ENCODE measurements at places on chromosomes 4 and X.

DNA sequence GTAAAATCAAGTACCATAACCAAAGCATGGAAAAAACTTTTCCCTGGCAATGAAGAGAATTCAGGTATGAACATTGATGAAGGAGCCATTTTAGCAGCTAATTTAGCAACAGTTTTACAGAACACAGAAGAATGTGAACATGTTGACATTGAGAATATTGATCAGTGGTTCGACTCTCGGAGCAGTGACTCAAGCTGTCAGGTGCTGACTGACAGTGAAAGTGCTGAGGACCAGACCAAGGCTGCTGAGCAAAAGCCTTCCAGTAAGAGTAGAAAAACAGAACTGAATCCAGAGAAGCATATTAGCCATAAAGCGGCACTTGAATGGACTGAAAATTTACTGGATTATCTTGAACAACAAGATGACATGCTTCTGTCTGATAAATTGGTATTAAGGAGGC, 2.8 kb downstream of the TIGD2 start:
- DNase-seq: no peak

GRCh38 chrX:150768132-150768485, 74.9 kb downstream of the MTMR1 start:
- DNase-seq: no peak

GRCh38 chrX:153317306-153317705, 4.3 kb downstream of the PNMA6F start:
- DNase-seq: no peak

DNA sequence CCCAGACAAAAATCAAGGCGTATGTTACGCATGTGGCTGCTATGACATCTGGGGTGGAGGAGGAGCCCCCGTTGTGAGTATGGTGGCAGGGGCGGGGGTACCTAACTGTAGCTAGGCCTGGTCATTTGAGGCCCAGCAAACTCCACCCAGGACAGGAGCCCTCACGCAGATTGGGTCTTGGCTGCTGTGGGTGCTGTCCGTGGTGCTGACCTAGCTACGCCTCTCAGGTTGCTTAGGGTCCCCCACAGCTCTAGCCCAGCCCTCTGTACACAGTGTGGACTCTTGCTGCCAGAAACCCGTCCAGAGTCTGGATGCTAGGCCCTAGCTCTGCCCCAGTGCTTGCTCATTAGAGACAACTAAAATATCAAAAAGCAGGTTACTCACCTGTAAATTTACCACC, 146.7 kb upstream of the PSAPL1 start:
- DNase-seq: peak; percentile 28

- DNase-seq: no peak
Measured at GRCh38 chrX:82556588-82556987, 951.5 kb upstream of the POU3F4 start.

DNA sequence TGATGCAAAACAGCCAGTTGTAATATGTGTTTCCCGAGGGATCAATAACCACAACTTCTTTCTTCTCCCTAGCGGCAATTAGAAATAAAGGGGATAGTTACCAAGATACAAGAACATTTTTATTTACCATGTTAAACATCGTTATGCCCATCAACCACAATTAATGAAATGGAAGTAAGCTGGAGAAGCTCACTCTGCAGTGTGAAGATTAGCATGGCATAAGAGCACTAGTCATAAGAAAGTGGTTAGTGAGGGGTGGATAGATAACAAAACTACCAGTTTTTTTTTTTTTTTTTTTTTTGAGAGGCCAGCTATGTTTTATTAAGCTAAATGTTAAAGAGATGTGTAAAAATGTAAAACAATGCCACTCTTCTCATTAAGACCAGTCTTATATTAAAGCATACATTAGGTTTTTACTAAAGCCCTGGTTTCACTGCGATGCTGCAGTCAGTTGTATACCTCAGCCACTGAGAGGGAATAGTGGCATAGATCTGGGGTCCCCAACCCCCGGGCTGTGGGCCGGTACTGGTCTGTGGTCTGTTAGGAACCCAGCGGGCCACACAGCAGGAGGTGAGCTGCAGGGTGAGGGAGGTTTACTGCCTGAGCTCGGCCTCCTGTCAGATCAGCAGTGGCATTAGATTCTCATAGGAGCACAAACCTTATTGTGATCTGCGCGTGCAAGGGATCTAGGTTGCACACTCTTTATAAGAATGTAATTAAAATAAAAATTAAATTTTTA, 27.9 kb upstream of the NFXL1 start:
- no peak for DNase-seq

- DNase-seq: no peak
Measured at GRCh38 chr4:155569960-155570515, 96.6 kb upstream of the GUCY1A1 start.

- DNase-seq: no peak
Measured at GRCh38 chrX:46599051-46599560, 25.5 kb downstream of the CHST7 start.

DNA sequence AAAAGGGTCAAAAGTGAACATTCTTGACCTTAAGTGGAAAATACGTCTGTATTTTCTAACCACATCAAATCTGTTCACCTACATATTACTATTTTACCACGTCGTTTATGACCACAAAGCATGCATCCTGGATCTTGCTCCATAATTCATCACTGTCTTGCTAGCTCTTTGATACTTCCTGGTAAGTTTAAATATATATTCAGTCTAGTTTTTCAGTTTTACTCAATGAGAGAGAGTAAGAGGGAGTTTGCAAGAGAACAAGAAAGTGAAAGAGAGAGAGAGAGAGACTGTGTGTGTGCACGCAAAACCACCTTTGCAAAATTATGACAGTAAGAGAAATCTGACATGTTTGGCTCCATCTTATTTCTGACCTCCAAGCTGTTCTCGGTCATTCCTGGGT, 173.7 kb upstream of the GALNTL6 start:
- DNase-seq: no peak

DNA sequence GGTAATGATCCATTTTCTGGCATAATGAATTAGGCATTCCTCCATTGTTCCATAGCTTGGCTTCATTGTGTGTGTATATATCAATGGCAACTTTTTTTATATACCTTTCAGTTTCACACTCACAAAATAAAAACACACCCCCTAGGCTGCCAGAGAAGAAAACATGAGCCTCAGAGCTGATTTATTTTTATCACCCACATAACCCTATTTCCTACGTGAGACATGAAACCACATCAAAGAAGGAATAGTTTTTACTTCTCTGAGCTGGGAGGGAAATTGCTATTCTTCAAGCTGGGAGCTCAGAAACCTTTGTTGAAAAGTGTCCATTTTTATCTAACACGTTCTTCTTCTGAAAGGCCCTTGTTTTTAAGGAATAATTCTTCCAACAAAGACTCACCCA, 126.7 kb upstream of the RAI2 start:
- peak; percentile 63 for DNase-seq

DNA sequence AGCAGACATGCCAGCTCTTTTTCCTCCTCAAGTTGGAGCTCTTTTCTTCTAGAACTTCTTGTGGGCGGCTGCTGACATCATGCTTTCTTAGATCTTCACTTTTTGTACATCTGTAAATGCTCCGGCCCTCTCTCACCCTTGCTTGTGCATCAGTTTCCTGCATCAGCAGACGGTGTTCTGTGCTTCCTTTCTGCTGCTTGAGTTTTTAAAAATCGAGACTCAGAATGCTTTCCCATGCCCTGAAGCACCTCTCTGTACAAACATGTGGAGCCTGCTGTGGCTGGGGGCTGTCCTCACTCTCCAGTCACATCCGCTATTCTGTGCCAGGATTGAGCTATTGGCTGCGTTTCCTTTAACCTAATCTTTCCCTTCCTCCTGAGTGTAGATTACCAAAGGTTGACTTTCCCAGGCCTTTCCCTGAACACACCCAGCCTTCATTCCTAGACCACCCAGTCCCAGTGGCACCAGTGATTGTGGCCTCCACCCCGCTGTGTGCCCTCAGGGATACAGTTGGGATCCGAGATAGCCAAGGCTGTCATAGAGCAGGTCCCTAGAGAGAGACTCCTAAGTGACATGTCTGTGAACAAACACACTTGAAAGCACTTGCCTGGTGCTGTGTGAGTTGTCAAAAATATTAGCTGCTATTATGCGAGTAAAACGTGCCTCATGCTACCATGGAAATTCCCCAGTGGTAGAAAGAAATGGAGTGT, 41.9 kb downstream of the TNIP2 start:
- peak; percentile 37 for DNase-seq

- DNase-seq: peak; percentile 66
Measured at GRCh38 chr4:121192480-121192879, 28.4 kb upstream of the TNIP3 start.

- DNase-seq: no peak
Measured at GRCh38 chr4:183244506-183244905, 75.6 kb downstream of the CLDN22 start.

DNA sequence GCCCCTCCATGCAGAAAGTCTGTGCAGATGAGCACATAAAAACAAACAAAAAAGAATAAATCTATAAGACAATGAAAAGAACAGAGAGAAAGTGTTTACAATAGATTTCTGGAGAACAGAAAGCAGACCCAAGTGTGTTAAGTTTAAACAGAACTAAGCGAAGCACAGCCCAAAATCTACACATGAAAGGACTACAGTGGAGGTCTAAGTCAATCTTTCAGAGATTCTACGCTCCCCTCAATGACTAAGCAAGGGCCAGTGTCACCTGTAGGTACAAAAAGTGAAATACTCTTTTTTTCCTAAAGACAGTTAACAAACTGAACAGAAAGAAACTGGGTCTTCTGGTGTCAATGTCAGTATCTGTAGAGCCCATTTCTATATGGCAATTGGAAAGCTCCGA, 18.2 kb downstream of the CLOCK start:
- DNase-seq: no peak

DNA sequence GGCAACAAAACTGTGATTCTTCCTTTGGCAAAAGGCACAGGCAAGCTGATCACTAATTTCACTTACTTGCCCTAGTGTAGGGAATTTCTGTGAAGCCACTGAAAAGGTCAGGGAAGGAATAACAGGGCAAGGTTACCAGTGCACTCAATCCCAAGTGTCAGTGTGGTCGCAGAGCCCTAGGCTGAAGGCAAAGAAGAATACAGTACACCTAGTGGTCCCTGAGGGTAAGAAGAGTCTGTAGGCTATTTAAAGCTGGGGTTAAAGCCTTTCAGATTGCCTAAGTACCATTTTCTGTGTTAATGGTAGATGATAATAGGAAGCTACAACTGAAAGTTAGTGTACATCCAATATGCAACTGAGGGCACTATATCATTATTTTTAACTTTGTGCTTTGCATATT, 173.6 kb upstream of the NRK start:
- DNase-seq: no peak

DNA sequence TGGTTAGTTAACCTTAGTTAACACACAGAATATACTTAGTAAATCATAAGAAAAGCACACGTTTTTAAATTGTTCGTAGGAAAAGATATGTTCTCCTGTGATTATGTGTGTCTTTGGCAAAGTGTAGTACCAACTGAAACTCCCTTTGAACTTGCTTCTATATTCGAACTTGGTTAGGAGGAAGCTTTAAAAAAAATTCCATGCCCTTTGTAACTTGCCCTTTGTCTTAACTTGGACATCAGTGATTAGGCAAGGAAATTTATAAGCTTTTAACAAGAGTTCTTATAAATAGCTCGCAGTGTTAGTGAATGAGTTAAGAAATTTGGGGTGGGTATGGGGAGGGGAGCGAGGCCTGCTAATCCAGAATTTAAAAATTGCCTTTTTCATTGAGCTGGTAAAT, 33.4 kb downstream of the TXLNG start:
- no peak for DNase-seq

GRCh38 chrX:84248226-84248625, 60.2 kb upstream of the RPS6KA6 start:
- no peak for DNase-seq

- no peak for DNase-seq
Measured at GRCh38 chr4:2284934-2285612, 23.2 kb upstream of the MXD4 start.

DNA sequence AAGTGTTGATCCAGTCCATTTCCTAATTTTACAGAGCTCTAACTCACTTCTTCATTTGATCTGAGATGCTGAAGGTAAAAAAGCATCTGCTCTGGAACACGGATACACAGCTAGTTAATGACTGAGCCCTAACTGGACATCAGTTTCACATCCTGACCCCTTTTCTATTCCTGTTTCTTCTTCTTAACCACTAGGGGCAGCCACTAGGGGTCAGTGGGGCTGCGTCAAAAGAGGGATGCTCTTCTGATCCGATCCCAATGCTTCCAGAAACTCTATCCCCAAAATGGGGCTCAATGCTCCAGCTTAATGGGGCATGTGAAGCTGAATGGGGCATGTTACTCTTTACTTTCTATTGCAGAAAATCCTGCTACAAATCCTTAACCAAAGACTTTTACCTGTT, 33.4 kb upstream of the PHKA2 start:
- no peak for DNase-seq

GRCh38 chrX:71053217-71053621, 14.9 kb downstream of the SNX12 start:
- no peak for DNase-seq

- no peak for DNase-seq
Measured at GRCh38 chr4:88817740-88818139, 120.1 kb upstream of the NAP1L5 start.

- DNase-seq: peak; percentile 29
Measured at GRCh38 chrX:16826207-16826606, 39.9 kb downstream of the TXLNG start.

- DNase-seq: no peak
Measured at GRCh38 chr4:188811121-188811520, 671.9 kb downstream of the TRIML1 start.

DNA sequence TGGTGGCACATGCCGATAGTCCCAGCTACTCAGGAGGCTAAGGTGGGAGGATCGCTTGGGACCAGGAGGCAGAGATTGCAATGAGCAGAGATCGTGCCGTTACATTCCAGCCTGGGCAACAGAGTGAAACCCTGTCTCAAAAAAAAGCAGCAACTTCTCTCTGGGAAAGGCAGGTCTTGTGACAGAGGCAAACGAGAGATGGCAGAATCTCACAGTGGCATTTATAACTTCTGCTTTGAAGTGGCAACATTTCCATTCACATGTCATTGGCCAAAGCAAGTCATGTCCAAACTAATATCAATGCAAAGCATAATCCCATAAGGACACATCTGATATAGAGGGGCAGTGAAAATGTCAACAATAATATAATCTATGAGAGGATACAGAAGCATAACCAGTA, 79.8 kb downstream of the PPEF2 start:
- no peak for DNase-seq

DNA sequence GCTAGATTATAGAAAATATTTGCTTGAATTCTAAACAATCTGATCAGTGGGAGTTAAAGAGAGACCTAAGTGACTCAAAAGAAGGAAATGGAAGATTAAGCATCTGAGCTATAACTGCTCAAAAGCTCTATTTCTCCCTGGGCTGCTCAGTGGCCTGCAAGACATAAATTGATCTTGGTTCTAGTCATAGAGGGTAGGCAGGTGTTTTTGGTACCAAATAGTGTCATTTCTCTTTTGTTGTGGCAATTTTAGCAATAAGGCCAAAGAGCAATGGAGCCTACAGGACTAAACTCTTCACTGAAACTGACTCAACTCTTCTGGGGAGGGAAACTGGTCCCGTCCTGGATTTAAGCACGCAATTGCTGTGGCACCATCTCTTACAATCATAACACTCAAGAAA, 33.9 kb upstream of the BMP2K start:
- no peak for DNase-seq

DNA sequence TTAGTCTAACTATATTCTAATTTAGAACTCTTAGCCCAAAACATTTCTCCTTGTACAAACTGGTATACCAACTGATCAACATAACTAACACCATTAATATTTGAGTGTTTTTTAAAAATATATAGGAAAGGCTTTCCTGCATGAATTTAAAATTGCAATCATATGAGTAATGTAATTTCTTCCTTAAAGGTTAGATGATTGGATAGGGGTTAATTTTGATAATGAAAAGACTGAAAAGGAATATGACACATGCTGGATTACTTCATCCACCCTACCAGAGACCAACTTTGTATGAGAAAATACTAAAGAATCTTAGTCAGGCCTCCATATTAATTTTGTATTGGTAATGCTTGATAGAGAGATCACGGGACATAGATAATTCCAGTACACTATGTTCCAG, 25.1 kb upstream of the PLS3 start:
- no peak for DNase-seq

Data from Jurkat, Clone E6-1 (cell line).